ENCODE measurements at places on chromosomes 5 and 9. TPM values are rescaled to one million over a fixed set of nuclear protein-coding genes. Genes with fewer than 3 reads are reported as not detected.

The EIF4E1B gene
- 1.1 TPM for total RNA-seq

The SEMA5A gene
- total RNA-seq: 14.3 TPM

The LCN12 gene
- 4.7 TPM for total RNA-seq

The BARHL1 gene
- not detected for total RNA-seq

The EMB gene
- 36.3 TPM for total RNA-seq

The GPR150 gene
- 0.13 TPM for total RNA-seq

The LHX2 gene
- 0.50 TPM for total RNA-seq

The ENTR1 gene
- total RNA-seq: 103 TPM

The PCDHGB6 gene
- 6.1 TPM for total RNA-seq

The SNAPC3 gene
- total RNA-seq: 37.7 TPM

The SLCO4C1 gene
- total RNA-seq: 6.2 TPM

The CDH9 gene
- total RNA-seq: 0.21 TPM

The TXNDC8 gene
- total RNA-seq: not detected
